ENCODE measurements at places on chromosomes 4 and X.

DNA sequence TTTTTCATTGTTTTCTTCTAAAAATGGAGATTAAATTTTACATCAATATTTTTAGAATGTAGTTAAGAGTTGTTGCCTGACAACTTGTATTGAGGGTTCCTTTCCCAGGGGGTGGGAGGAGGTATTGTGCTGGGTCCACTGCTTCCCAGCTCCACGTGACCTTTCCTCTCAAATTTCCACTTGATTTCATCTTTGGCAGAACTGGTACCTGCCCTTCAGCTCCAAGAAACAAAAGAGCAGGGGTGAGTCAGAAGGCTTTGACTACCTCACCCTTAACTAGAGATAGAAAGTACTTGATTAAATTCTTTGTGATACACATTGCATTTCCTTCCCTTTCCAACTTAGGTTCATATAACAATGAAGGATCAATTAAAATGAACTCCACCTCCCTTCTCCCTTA, 19.7 kb downstream of the TRIM2 start:
- no peak for DNase-seq

DNA sequence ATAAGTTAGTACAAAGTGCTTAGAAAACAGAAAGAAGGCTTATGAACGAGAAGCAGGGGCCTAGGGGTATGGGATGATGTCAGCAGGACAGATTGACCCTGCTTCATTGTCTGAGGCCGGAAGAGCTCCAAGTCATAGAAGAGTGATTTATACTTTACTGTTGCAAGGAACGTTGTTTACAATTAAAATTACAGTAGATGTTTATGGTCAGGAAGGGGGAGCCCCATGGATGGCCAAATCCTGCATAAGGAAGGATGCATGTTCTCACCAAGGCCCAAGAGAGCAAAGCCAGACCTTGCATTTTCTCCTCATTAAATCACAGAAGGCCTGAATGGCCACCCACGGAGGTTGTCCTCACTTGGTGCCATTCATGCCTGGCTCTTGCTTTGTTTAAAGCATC, 115.3 kb downstream of the LDB2 start:
- no peak for DNase-seq

DNA sequence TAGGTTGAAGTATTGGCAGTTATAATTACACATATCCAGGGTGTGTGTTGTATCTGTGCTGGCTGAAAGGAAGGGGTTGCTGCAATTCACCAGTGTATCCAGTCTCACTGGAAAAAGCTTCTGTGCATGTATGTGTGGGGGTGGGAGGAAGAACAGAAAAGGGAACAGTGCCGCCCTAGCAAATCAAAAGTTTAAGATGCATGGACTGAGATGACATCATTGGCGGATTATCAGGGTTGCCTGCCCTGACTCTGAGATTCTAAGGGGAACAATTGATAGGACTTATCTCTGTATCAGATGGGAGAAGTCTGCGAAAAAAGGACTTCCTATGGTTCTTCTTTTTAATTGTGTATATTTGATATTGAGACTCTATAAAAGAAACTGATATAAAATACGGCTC, 3.5 kb downstream of the SLC25A43 start:
- no peak for DNase-seq

- DNase-seq: no peak
Measured at GRCh38 chr4:81754169-81754568, 282.5 kb upstream of the RASGEF1B start.

DNA sequence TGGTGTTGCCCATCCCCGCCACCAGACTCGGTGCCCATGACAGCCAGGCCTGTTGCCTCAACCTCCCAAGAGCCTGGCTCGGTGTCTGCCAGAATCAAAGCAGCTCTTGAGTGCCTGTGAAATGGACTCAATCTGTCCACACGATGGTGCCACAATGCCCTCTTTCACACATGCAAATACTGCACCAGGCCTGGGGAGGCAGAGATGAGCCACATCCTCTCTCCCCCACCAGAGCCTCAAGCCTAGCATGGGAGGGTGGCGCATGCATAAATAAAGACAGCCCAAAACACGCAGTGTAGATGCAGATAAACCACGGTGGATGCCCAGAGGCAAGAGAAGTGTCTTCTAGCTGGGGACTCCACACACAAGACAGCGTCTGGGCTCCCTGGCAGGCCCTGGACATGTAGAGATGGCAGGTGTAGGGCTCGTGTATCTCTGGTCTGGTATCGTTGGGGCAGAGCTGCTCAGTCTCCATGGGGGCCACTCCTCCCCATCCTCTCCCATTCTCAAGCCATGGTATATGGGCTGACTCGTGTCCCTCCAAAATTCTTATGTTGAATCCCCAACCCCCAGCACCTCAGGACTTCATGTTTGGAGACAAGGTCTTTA, 65.6 kb downstream of the JAKMIP1 start:
- DNase-seq: no peak

GRCh38 chrX:101429934-101430333, 21.9 kb downstream of the HNRNPH2 start:
- DNase-seq: no peak
